ENCODE measurements at places on chromosomes 3 and 15.

- DNase-seq = no peak
Measured at GRCh38 chr3:143011705-143012104, 10.3 kb downstream of the U2SURP start.

- DNase-seq = no peak
Measured at GRCh38 chr15:69945729-69946128, 152.0 kb downstream of the TLE3 start.

- no peak for DNase-seq
Measured at GRCh38 chr3:74122281-74122680, 492.2 kb downstream of the CNTN3 start.

DNA sequence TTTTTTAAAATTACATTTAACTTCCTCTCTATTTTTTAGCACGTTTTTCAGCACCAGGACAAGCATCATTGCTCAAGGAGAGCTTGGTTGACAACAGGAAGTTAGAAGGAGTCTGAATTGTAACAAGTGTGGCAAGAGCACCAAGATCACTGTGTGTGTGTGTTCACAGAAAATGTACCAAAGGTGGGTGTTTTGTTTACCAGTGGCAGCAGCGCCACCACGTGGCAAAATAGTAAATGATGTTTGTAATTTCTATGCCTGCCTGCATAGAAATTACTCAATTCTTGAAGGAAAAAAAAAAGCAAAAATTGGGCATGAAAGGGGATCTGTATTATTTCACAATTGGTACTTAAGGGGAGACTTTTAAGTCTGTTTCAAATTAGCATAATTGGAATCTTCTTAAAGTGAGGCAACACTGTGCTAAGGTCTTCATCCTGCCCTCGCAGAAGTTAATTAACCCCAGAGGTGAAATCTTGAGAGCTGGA lies 7.4 kb upstream of the U2SURP start:
- peak; percentile 27 for DNase-seq

DNA sequence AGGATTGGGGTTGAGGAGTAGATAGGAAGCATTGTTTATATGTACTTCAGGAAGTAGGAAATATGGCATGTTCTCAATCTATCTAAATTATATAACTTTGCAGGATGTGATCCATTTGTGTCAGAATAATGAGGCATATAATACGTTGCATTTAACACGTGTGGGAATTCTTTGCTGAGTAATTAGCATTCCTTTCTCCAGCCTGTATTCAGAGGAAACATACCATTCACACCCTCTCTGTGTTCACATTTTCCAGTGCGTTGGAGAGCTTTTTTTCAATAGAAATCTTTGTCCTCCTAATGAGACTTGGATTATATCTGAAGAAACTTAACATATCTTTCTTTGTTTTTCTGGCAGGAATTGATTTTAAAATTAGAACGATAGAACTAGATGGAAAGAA lies 33.0 kb upstream of the APH1B start:
- DNase-seq = no peak

DNA sequence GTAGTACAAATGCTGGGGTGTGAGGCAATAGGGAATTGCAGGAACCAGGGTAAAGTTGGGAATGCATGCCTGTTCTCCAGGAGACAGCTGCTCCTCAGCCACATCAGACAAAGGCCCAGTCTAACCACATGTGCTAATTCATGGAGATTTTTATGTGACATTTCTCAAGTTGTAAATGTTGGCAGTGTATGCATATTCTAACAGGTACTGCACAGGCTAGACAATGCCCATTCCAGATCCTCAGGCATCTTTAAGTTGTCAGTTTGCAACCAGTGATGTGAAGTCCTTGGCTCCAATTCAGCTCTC lies 84.9 kb downstream of the EEFSEC start:
- DNase-seq = no peak

DNA sequence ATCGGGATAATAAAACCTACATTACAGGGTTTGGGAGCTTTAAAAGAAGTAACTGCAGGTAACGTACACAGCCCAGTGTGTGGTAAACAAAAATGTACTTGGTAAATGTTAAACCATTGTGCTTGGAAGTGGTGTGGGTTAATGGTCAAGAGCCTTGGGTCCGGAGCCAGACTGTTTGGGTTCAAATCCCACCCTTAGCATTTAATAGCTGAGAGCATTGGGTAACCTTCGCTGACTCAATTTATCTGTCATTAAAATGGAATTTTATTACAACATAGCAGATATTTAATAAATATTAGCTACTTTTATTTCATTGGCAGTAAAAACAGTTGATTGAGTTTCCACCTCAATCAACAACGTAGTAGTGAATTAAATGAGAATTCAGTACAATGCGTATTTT lies 1.5 kb downstream of the FSTL1 start:
- DNase-seq = no peak

GRCh38 chr3:112685956-112686799 lies 45.2 kb upstream of the CCDC80 start:
- no peak for DNase-seq

GRCh38 chr3:174330303-174330702 lies 528.8 kb upstream of the NAALADL2 start:
- no peak for DNase-seq

- DNase-seq = no peak
Measured at GRCh38 chr3:187946163-187946691, 201.0 kb upstream of the BCL6 start.

- DNase-seq = no peak
Measured at GRCh38 chr15:66864871-66865281, 162.8 kb downstream of the SMAD6 start.

- DNase-seq = no peak
Measured at GRCh38 chr15:91790836-91791235, 62.7 kb upstream of the SLCO3A1 start.

- DNase-seq = no peak
Measured at GRCh38 chr3:47612178-47612577, 33.5 kb upstream of the CSPG5 start.

DNA sequence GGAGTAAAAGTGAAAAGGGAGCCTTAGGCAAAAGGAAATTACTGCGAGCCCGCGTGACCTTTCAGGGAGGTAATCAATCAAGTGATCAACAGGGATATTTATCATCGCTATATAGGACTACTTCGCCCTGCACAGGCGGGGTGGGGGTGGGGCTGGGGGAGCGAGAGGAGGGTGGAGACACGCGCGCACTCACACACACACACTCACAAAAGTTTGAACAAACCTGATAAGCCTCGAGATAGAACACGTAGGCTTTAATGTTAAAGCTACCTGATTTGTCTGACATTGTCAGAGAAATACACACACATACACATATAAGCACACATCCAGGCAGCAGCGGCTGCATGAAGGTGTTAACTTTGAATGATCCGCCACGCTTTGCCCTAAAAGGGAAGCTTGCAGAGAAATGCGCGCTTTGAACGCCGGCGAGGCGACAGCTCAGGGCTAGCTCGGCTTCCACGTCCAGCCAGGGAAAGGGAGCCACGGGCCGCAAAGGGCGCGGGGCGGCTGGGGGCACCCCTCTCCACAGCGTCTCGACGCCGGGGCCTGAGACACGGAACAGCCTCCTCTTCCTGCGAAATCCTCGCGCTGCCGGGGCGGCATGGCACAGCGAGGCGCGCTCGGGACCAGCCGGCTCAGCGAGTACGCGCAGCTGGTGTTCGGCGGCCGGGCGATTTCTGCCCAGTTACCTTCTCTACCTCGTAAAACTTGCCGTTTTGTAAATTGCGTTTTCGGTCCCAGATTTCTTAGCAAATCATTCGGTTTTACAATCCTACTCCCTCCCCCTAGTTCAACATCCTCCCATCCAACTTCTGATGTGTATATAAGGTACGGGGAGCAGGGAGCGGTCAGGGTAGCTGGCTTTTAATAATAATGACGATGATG lies 4.8 kb upstream of the MECOM start:
- peak; percentile 5 for DNase-seq

DNA sequence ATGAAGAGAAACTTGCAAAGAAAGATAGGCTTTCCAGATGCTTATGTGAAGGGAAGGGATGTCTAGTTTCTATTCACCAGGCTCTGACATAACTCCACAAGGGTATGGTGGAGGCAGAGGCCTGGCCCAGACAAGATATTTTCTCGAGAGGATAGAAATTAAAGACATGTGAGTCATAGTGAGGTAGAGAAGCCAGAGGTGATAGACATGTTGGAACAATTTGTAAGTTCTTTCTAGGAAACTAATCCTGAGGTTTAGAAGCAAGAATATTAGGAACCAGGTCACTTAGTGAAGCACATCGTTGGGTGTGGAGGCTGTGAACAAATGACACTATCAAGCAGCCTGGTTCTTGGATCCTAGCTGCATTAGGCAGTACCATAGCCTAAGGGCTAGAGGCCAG lies 176.9 kb downstream of the BBX start:
- no peak for DNase-seq

- DNase-seq = no peak
Measured at GRCh38 chr3:65811086-65811761, 227.5 kb downstream of the MAGI1 start.

GRCh38 chr3:107085261-107085660 lies 292.0 kb upstream of the CCDC54 start:
- no peak for DNase-seq

- no peak for DNase-seq
Measured at GRCh38 chr3:42658091-42658770, 4.7 kb downstream of the ZBTB47 start.

DNA sequence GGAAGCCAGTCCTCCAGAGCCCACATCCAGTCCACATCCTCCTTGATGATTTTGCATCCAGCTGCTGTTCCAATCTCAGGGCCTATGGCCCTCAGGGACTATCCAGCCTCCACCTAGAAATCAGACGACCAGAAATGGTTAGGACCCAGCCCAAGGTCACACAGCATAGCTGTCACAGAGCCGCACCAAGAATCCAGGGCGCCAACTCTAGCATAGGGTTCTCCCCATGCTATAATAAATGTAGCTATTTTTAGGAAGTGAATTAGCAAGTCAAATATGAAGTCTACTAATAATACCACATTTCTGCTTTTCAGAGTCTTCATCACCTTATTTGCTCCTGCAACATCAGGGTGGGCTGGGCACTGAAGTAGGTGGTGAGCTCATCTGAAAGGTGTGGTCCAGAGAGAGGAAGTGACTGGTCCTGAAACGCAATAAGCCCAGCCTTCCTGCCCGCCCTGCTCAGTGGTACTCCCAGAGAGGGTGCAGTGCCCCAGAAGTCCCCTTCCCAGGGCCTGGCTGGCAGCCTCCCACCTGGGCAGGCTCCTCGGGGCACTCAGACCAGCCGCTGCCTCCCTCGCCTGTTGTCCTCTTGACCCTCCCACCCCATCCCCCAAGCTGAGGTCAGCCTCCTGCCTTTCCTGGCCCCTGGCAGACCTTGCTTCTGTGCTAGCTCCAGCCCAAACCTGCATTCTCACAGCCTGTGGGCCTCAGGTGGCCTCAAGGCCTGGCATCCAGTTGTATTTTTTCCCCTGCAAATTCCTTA lies 17.6 kb upstream of the CYP11A1 start:
- no peak for DNase-seq

DNA sequence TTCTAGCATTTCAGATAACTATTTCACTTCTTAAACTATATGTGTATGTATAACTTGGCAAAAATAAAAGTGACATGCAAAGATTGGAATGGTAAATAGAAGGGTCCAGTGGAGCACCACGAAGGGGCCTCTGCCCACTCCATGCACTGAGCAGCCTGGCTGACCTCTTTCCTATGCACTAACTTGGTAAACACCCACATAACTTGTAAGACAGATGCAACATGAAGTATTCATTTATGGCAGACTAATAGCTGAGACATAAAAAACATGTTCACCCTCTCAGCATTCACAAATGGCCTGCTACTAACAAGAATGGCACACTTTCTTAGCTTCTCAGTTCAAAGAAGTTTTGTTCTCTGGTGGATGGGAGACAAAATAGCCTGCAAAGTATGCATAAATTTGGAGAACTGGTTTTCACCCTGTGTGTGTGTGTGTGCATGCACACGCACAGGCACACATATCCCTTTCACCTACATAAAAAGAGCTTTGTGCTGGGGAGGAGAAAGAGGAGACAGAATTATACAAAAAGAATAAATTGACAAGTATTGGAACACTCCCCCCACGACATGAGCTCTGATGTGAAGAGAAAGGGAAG lies 26.5 kb upstream of the RYK start:
- DNase-seq = no peak

GRCh38 chr3:49492969-49493368 lies 22.9 kb downstream of the DAG1 start:
- no peak for DNase-seq

DNA sequence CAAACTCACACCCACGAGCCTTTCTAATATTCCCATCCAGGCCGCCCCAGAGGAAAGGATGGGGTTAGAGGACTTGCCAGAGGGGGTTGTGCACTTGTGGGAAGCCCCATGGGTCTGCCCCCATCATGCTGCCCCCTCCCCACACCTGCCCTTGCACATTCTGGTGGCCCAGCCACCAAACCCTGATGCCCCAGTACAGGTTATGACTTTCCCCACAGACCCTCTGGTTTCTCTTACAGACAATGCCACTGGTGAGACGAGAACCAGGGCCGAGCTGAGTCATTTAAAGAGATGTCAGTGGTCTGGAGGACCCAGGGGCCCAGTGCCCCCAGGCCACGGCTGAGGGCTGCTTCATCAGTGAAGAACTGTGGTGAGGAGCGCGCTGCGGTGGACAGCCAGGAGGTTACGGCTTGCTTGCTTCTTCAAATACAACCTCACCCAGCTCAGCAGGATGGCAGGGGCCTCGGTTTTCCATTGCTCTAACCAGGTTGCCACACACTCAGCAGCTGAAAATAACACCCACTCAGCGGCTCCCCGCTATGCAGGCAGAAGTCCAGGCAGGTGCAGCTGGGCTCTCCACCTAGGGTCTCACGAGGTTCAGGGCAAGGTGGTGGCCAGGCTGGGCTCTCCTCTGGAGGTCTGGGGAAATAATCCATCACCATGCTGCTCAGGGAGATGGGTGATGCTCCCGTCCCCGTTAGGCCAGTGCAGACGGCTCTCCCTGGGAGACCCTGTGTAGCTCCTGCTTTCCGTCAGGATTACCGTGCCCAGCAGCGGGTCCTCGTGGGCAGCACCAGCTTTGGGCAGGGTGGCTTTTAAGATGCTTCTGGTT lies 13.8 kb upstream of the SNRPA1 start:
- DNase-seq = peak; percentile 31

DNA sequence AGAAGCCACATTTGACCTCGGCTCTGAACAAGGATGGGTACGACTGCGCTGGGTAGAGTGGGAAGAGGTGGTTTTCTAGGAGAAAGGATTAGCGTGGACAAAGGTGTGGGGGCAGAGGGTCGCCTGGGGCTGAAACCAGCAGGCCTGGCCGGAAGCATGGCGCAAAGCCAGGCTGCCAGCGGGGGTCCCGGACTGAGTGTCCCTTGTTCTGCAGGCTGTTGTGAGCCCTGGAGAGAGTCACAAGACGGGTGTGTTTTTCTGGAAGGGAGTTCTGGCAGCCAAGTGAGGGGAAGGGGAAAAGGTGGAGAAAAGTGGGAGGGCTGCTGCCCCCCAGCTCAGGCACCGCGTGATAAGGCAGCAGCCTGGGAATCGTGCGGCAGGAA lies 98.5 kb upstream of the MEF2A start:
- DNase-seq = no peak
